Esophagus muscularis mucosa (tissue), 4 donors: ENCODE measurements at places on chromosomes 6 and 20. TPM values are rescaled to one million over a fixed set of nuclear protein-coding genes. Genes with fewer than 3 reads are reported as not detected.

- H3K4me3 ChIP-seq: no peak overlapping the region
- no peaks in the 10 kb centered on the region for H3K36me3 ChIP-seq
- no peak for DNase-seq
- peaks cover 30% of the 10 kb centered on the region for H3K4me1 ChIP-seq
- no peaks in the 10 kb centered on the region for H3K27me3 ChIP-seq
- H3K27ac ChIP-seq: no peak overlapping the region
These were observed 9.4 kb downstream of the CTNNBL1 start for GRCh38 chr20:37703035-37703845.

DNA sequence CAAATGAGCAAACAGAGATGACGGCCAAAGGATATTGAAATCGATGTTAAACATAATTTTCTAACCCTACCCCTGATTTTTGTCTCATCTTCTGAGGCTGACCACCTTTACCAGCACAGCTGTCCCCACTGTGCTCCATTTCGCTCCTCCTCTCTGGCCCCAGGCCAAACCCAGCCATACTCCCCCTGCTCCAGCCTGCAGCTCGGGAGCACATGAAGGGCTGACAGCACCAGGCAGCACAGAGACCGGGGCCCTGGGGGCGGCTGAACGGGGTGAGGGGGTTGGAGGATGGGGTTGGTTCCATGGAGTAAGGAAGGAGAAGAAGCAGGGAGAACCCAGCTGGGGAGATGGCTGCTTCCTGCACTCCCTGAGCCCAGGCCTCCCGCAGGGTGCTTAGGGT, 3.2 kb upstream of the NCR2 start:
- DNase-seq: peak; percentile 87
- no peak overlapping the region for H3K4me3 ChIP-seq
- H3K27ac ChIP-seq: no peak overlapping the region
- H3K27me3 ChIP-seq: no peaks in the 10 kb centered on the region

- peak overlapping the region; percentile 58 for H3K4me3 ChIP-seq
- peaks cover 17% of the 10 kb centered on the region for H3K4me1 ChIP-seq
These were observed 15.8 kb downstream of the AARS2 start for GRCh38 chr6:44297063-44298038.

DNA sequence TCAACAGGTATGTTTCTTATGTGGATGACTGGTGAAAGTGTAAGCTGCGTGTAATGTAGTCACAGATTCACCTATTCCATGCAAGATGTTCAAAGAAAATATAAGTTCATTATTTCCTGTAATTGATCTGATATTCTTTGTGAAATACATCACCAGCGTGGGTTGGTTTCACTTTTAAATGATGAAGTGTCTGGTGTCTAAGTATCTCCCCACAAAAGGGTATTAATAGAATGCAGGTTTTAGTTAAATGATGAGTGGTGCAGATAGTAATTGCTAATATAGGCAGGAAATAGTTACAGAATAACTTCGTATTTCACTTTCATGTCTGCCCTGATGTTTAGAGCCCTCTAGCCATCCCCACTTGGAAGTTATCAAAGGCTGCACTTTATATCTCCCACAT, 22.2 kb downstream of the PGBD1 start:
- no peaks in the 10 kb centered on the region for H3K27me3 ChIP-seq
- H3K27ac ChIP-seq: no peak overlapping the region
- no peaks in the 10 kb centered on the region for H3K4me1 ChIP-seq
- H3K36me3 ChIP-seq: peaks cover 10% of the 10 kb centered on the region
- H3K4me3 ChIP-seq: no peak overlapping the region

DNA sequence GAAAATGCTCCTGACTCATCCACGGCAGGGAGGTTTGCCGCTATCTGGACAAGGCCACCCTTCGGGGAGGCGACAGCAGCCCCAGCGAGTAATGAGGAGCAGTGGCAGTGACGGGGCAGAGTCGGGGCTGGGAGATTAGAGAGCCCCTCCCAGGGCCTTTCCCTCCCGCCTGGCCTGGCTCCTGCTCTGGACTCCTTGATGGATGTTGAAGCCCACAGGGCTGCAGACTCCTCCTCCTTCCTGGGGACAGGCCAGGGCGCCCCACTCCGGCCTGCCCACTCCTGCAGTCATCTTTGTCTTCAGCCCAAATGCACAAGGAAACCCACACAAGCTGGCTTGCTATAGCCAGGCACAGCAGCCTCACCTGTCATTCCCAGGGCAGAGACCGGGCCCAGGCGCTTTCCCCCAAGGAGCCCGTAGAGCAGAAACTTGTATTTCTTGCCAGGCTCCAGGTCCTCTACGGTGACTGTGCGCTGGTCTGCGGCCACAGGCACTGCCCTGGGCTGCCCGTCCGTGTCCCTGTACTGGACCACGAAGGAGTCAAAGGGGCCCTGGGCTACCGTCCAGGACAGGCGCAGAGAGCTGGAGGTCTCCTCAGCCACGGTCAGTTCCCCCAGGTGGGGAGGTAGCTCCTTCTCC, 7.7 kb downstream of the CYP21A2 start:
- no peaks in the 10 kb centered on the region for H3K36me3 ChIP-seq
- H3K27ac ChIP-seq: peak overlapping the region; percentile 74
- no peaks in the 10 kb centered on the region for H3K27me3 ChIP-seq

GRCh38 chr6:129041563-129041962, 158.6 kb downstream of the LAMA2 start:
- DNase-seq: no peak
- no peaks in the 10 kb centered on the region for H3K4me1 ChIP-seq
- H3K27ac ChIP-seq: no peak overlapping the region
- no peaks in the 10 kb centered on the region for H3K36me3 ChIP-seq
- no peak overlapping the region for H3K4me3 ChIP-seq

GRCh38 chr6:150408842-150409241, 40.0 kb downstream of the IYD start:
- no peaks in the 10 kb centered on the region for H3K27me3 ChIP-seq
- no peak overlapping the region for H3K27ac ChIP-seq
- H3K4me3 ChIP-seq: no peak overlapping the region
- peaks cover 13% of the 10 kb centered on the region for H3K4me1 ChIP-seq

DNA sequence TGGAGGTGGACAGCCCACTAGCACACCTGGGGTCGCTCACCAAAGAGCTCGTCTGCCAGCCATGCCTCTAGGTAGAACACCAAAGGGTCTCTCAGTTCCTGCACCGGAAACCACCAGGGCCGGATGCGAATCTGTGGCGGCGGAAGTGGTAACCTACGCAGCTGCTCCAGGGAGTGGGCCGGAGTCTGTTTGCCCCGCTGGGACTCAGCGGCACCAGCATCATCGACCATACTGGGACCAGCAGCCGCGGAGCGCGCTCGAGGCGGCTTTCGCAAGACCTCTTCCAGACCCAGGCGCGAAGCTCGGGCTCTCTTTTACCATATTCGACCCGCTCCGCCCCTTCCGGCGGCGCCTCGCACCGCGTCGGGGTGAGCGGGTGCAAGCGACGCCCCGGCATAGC, at the start of gene OOEP:
TSS of gene OOEP (minus strand) at position 335 of the 400 bp plus-strand sequence. CDS start at position 230, 105 bp downstream.
- no peak within 1 kb of the TSS for H3K4me3 ChIP-seq
- no peak for DNase-seq
- H3K4me1 ChIP-seq: no peaks in the 10 kb centered on the region
- no peak within 1 kb of the TSS for H3K27ac ChIP-seq
- no peaks in the 10 kb centered on the region for H3K27me3 ChIP-seq

The PPP1R3D gene
- 10.3 TPM for total RNA-seq

- H3K4me3 ChIP-seq: no peak overlapping the region
- no peaks in the 10 kb centered on the region for H3K27me3 ChIP-seq
- H3K36me3 ChIP-seq: no peaks in the 10 kb centered on the region
- DNase-seq: peak; percentile 26
These were observed 439.5 kb upstream of the CDH4 start for GRCh38 chr20:60812561-60812960.

The ACOT8 gene
- 30.0 TPM for total RNA-seq

- no peak overlapping the region for H3K27ac ChIP-seq
- no peak overlapping the region for H3K4me3 ChIP-seq
- H3K36me3 ChIP-seq: no peaks in the 10 kb centered on the region
- no peaks in the 10 kb centered on the region for H3K4me1 ChIP-seq
These were observed 38.2 kb downstream of the MYLIP start for GRCh38 chr6:16166871-16167608.

DNA sequence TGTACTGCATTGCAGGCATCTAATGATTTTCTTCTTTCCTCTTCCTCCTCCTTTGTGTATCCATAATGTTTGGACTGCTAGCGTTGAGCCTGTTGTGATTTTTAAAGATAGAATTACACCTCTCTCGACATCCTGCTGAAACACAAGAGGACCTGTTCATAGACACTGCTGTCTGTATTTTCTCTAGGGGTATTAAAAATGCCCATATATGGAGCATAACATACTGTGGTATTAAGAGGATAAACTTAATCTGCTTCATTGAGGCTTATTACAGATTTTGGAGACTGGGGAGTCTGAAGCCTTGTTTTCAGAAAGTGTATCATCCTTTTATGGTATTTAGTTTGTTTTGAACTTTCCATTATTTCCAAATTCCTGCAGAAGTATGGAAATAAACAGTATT, 414.3 kb downstream of the CDKAL1 start:
- no peaks in the 10 kb centered on the region for H3K36me3 ChIP-seq
- H3K27me3 ChIP-seq: no peaks in the 10 kb centered on the region
- H3K27ac ChIP-seq: no peak overlapping the region
- H3K4me1 ChIP-seq: no peaks in the 10 kb centered on the region

The AAR2 gene
- 50.8 TPM for total RNA-seq

DNA sequence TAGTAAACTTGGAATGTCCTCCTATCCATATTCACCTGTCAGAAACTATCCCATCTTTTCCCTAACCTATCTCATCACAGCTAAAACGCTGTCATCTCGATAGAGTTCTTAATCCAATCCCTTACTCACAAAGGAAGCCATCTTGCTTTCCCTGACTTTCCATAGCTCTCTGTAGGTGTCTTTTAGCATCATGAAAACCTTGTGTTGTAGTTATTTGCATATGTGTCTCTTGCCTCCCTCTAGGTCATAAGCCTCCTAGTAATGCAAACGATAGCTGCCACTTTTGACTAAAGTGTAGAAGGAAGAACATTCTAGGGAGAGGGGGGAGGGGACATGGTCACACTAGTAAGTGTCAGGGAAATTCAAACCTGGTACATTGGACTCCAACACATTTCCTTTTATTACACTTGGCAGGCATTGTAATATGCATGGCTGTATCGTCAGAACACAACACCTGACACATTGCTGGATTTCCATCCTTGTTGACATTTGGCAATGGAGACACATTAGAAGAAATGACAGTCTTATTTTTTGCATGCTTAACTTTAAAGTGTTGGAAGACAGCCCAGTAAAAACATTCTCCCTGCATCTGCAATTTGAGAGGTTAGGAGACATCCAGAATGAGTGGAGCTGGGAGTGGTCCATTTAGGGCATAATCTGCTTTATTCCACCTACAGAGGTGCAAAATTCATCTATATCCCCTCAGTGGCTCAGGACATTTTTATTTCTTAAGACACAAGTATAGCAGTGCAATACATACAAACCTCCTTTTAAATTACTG, 283.4 kb downstream of the HAO1 start:
- H3K4me3 ChIP-seq: no peak overlapping the region
- H3K4me1 ChIP-seq: no peaks in the 10 kb centered on the region
- DNase-seq: no peak

The TAF11 gene
- 24.8 TPM for total RNA-seq

DNA sequence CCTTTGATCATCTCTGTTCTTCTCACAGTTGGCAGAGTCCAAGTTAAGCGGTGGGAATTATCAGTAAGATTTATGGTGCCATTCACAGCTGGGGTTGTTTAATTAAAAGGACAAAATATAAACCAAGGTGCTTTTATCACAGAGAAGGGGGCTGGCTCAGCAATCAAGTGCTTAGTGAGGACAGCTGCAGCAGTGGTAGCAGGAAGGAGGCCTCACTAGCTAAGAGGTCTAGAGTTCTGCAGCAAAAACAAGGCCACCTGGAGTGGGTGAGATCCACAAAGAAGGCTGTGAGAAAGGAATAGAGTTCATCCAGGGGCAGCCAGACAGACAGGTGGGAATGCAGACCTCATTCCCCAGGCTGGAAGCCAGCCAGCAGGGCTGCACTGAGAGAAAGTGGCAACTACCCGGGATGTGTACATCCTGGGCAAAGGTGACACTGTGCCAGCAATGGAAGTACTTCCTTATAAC, 37.1 kb downstream of the PIGU start:
- H3K4me1 ChIP-seq: peaks cover 8% of the 10 kb centered on the region
- H3K4me3 ChIP-seq: no peak overlapping the region
- no peak for DNase-seq
- H3K27ac ChIP-seq: no peak overlapping the region

The SLC16A10 gene
- total RNA-seq: 0.83 TPM

DNA sequence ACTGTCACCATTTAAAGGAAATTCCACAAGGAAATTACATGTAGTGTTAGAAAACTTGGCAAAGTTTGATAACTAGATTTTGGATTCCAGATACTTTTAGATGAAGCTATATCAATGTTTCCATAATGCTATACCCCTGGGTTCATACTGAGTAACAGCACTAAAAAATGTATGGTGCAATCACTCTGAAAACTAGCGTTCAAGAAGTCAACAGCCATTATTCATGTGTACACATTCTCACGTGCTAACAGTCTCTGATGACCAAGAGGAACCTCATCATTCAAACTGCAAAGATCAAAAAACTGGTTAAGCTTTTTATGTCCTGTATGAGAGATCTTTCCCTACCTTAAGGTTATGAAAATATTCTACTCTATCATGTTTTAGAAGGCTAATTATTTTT, 197.6 kb downstream of the GMDS start:
- H3K27ac ChIP-seq: no peak overlapping the region
- no peak overlapping the region for H3K4me3 ChIP-seq
- no peaks in the 10 kb centered on the region for H3K36me3 ChIP-seq
- no peak for DNase-seq
- no peaks in the 10 kb centered on the region for H3K4me1 ChIP-seq

DNA sequence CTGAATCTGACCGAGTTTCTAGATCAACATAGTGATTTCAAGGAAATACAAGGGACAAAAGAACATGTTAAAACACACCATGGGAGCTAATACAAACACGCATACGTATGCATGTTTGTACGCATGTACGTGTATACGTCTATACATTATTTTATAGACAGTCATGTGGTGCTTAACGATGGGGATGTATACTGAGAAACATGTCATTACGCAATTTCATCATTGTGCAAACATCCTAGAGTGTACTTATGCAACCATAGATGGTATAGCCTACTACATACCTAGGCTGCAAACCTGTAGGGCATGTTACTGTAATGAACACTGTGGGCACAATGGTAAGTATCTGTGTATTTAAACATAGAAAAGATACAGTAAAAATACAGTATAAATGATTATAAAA, 25.0 kb upstream of the NELFCD start:
- H3K4me3 ChIP-seq: no peak overlapping the region
- no peak overlapping the region for H3K27ac ChIP-seq
- no peaks in the 10 kb centered on the region for H3K4me1 ChIP-seq
- H3K36me3 ChIP-seq: no peaks in the 10 kb centered on the region
- H3K27me3 ChIP-seq: no peaks in the 10 kb centered on the region
- peak; percentile 21 for DNase-seq
